ENCODE measurements at places on chromosomes 2 and 18.

DNA sequence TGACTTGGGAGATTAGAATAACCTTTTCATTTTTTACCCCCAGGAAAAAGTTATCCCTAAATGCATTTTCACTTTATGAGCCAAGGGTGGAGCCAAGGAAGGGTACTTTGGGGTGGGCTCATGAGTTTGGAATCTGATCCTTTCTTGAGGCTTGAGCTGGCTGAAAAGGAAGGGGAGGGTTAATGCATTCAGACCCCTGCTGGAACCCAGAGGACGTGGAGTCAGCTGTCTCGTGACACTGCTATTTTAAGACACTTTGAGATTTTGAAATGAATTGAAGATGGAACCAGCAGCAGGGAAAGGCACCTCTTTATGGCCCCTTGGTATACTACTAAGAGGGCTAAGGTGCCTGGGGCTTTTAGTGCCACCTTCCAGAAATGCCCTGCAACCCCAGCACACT lies 90.4 kb downstream of the MARCHF4 start:
- no peak for DNase-seq

DNA sequence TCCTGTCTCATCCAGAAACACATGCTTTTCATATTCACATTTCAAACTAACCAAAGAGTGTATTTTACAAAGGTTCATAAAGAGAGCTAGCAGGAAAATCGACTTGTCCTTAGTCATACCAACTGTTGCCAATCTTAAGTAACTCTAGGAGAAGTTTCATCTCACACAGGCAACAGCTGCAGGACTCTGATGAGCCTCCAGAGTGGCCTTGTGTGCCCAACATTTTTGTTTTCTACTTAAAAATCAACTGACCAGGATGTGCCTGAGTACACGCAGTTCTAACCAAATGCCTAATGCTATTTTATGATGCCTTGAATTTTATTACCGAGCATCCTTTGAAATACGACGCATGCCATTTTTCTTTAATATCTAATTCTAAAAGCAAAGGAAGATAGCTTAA lies 595.9 kb upstream of the LRRTM4 start:
- no peak for DNase-seq

DNA sequence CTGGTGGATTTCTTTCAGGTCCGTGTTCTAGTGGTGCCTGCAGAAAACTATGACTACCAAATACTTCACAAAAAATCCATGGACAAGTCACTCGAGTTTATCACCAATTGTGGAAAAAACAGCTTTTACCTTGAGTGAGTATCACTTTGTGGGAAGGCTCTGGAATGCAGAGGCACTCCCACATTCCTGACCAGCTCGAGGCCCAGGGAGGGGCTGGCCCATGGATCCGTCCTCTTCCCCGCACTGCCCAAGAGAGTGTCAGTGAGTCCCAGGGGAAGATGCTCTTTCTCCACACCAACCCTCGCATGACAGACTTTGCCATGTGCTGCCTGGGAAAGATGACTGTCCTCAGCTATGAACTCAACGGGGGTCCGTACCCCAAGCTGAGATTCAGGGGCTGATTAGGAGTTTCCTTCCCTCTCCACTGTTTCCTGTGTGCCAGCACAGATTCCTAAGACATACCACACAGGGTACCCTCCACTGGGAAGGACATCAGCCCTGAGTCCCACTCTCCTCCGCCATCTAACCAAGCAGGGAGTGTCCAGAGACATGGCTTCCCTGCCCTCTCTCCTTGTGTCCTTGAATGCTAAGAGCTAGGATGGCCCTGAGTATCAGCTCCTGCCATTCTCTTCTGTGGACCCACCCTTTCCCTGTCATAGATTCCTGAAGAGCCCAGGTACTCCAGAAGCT lies 155.9 kb downstream of the LAMA3 start:
- no peak for DNase-seq

DNA sequence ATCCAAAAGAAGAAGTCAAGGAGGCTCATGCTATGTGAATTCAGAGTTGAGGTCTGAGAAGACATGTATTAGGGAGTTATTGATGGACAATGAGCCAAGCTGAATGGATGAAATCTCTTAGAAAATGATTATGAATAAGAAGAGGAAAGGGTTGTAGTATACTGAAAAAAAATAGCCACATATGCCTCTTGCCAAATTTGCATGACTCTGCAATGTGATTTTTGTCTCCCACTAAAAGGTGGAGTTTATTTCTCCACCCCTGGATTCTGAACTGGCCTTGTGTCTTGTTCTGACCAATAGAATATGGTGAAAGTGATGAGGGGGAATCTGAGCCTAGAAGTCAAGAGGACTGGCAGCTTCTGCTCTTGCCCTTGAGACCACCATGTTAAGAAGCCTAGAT lies 8.6 kb upstream of the ERICH2 start:
- no peak for DNase-seq

DNA sequence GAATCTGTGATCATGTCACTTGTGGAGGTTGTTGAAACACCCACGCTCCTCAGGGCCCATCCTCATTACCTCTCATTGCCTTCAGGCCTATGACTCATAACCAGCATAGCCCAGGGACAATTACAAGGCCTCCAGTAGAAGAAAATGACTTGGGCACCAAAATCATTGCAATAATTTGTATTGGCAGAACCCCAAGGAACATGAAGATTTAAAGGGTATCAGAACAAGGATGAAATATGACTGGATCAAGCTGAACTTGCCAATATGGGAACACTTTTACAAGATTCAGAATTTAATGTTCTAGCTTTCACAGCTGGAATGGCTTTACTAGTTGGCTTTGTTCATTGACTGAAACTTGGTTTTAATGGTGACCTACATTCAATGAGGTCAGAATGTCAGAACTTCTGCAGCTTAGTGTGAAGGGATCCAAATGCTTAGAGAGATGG lies 156.4 kb downstream of the COPS8 start:
- DNase-seq = no peak

DNA sequence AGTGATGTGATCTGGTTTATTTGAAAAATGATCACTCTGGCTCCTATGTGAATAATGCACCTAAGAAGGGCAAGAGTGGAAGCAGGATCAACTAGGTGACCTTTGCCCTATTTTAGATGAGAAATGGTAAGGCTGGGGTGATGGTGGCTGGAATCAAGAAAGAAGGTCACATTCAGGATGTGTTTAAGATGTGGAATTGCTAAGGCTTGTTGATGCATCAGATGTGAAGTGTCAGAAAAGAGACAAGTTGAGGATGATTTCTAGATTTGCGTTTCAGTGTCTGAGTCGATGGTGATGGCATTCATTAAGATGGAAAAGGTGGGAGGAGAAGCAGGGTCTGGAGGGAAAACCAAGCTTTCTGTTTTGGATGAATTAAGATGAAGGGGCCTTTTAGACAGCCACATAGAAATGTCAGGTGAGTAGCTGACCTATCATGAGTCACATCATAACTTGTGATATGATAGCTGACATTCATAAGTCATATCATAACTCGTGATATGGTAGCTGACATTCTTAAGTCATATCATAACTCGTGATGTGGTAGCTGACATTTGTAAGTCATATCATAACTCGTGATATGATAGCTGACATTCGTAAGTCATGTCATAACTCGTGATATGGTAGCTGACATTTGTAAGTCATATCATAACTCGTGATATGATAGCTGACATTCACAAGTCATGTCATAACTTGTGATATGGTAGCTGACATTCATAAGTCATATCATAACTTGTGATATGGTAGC lies 101.2 kb upstream of the SEC11C start:
- no peak for DNase-seq

Data from stimulated activated CD8-positive, alpha-beta memory T cell treated with anti-CD3 and anti-CD28 coated beads, Interleukin-7, amount 100 ng/mL, for 1 hour (primary cell).